Purkinje cell (primary cell): ENCODE measurements at places on chromosomes 6 and 20. TPM values are rescaled to one million over a fixed set of nuclear protein-coding genes. Genes with fewer than 3 reads are reported as not detected.

Gene LKAAEAR1
- not detected in 2 replicates for polyA plus RNA-seq

Gene SLC22A2
- polyA plus RNA-seq, result not detected in 2 replicates

Gene PAX1
- not detected in 2 replicates for polyA plus RNA-seq

Gene SLC17A9
- not detected in 2 replicates for polyA plus RNA-seq

Gene HDGFL1
- polyA plus RNA-seq, result not detected in 2 replicates

Gene RAET1L
- polyA plus RNA-seq, result not detected in 2 replicates

Gene CFB
- 0.34 TPM in 1 of 2 replicates, not detected in the other for polyA plus RNA-seq

Gene CEP85L
- 13.3 and 13.8 TPM in 2 replicates for polyA plus RNA-seq

Gene HAO1
- polyA plus RNA-seq, result not detected in 2 replicates

Gene ANKEF1
- polyA plus RNA-seq, result 2.5 and 3.1 TPM in 2 replicates

Gene EPB41L1
- 10.3 and 15.2 TPM in 2 replicates for polyA plus RNA-seq
